ENCODE measurements at places on chromosomes 2 and 18.

- DNase-seq = no peak
These were observed 46.5 kb upstream of the MYCN start for GRCh38 chr2:15893689-15894480.

DNA sequence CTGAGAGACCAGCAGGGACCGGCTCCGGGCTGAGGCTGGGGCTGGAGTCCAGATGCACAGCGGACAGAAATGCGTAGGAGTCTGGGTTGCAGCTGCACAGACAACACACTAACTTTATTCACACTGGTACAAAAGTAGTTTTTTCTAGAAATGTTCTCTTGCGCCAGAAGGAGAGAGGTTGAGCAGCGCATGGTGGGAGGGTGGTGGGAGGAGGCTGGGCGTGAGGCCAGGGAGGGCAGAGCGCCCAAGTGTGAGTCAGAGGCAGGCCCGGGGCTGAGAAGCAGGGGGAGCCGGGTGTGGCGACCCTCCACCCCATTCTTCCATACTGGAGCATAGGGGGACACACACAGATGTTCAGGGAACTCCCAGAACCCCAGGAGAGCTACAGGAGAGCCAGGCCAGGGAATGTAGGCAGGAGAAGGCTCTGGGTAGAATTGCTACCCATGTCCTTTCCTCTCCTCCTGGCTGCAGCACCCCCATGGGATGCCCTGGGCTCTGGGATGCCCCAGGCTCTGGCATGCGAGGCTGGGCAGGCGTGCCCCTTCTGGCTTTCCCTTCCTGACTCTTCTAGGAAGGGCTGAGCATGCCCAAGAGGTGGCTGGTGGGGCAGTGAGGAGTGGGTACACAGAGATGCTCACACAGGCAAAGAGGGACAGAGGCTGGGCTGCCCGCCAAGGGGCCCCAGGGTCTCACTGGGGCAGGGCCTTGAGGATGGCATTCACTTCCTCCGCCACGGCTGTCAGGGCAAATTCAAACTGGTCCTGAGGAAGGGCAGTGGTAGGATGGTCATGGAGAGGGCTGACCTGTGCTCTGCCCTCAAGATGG is 10.6 kb downstream of the DNAJB2 start:
- DNase-seq = no peak

DNA sequence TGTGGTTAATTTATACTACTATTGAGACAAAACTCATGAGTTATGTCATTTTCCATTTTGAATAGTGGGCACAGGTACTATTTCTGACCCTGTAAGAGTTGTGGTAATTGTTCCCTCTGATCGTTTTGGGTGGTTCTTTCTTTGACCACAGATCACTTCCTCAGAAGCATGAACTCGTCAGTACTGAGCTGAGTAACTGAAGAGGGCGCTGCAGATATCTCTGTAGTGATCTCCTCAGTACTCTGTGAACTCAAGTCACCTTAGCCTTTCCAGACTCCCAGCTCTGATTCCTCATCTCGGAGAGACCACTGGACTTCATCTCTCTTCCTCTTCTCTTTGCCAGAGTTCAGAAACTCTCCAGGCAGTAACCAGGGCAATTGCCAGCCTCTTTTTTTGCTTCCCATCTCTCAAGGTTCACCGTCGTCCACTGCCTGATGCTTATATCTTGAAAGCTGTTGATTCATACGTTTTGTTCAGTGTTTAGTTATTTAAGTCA is 9.4 kb upstream of the IL1RL1 start:
- DNase-seq = no peak

DNA sequence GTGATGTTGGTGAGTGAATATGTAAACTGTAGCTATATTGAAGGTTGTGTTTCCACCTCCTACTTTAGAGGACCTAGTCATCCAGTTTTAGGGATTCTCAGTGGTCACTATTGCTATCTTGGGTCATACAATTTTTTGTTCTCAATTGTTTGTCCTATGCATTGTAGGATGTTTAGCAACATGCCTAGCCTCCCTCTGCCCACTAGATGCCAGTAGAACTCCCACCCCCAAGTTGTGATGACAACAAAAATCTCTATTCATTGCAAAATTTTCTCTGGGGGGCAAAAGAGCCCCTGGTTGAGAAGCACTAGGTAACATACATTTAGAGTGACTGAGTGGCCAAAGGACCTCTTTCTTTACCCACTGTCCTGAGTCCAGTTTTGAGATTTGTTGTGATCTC is 87.3 kb downstream of the LRRTM4 start:
- no peak for DNase-seq

- DNase-seq = peak; percentile 37
These were observed 646 bp downstream of the PHLPP1 start for GRCh38 chr18:62715759-62716615.

DNA sequence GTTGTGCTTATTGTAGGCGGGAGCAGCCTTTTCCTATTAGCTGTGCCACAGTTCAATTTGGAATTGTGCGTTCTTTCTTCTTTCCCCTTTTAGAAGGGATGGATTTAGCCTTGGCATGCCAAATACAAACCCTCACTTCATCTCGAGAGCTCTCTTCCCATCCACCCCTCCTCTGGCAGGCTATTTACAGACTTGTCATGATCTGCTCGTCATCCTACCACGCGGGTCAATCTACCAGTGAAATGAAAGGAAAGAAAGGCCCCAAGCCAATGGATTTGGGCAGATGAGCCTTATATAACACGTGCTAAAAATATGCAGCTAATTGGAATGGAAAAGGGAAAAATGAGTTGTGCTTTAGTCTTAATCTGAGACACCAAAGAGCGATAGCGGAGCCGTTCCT is 277.5 kb downstream of the PRKCE start:
- no peak for DNase-seq

- no peak for DNase-seq
These were observed 142.3 kb upstream of the RGPD4 start for GRCh38 chr2:107684421-107684820.

DNA sequence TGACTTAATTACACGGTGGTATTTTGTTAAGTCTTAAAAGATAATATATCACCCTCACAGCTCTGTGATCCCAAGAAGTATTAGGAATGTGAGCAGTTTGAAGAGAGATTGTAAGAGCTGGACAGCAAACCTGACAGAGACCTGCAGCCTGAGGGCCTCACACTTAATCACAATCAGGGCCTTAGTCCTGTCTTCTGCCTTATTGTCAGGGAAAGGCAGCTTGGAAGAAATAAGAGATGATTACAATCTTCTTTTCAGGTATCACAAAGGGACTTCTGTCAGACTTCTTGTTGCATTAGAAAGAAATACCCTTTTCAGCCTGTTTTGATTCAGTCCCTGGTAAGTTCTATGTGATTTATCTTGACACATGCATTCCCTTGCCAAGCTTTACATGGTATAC is 1433.8 kb upstream of the SLC39A10 start:
- DNase-seq = no peak

- no peak for DNase-seq
These were observed 307.3 kb downstream of the GBX2 start for GRCh38 chr2:235860871-235861270.

- no peak for DNase-seq
These were observed 843.6 kb downstream of the TRIB2 start for GRCh38 chr2:13560322-13560721.

- DNase-seq = no peak
These were observed 53.5 kb downstream of the SLC4A1AP start for GRCh38 chr2:27717070-27717795.

DNA sequence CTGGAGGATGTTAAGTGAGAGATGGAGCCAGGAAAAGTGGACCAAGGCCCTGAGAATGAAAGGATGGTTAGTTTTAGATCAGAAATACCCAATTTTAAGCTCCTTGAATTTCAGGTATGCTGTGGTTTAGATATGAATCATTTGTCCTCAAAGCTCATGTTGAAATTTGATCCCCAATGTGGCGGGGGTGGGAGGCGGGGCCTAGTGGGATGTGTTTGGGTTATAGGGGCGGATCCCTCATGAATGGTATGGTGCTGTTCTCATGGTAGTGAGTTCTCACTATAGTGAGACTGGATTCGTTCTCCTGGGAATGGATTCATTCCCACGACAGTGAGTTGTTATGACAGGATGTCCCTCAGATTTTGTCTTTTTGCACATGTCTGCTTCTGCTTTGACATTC is 11.4 kb downstream of the MYO5B start:
- DNase-seq = no peak

DNA sequence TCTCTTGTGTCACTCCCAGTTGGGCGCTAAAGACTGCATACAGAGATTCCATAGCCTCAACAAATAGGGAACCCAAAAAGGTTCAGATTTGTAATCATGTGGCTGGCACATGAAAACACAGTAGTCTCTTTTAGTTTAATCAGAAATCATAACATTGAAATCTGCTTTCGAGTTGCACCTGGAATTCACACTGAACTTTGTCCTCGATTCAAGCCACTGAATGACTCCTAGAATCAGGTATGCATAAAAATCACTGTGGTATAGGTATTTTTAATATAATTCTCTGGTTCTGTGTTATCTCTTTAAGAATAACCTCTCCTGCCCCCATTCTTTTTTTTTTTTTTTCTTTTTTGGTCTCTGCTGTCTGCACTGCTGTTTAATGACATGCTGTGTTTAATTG is 150.2 kb downstream of the KCNH7 start:
- no peak for DNase-seq

- DNase-seq = no peak
These were observed 22.3 kb upstream of the GPC1 start for GRCh38 chr2:240412975-240413812.

DNA sequence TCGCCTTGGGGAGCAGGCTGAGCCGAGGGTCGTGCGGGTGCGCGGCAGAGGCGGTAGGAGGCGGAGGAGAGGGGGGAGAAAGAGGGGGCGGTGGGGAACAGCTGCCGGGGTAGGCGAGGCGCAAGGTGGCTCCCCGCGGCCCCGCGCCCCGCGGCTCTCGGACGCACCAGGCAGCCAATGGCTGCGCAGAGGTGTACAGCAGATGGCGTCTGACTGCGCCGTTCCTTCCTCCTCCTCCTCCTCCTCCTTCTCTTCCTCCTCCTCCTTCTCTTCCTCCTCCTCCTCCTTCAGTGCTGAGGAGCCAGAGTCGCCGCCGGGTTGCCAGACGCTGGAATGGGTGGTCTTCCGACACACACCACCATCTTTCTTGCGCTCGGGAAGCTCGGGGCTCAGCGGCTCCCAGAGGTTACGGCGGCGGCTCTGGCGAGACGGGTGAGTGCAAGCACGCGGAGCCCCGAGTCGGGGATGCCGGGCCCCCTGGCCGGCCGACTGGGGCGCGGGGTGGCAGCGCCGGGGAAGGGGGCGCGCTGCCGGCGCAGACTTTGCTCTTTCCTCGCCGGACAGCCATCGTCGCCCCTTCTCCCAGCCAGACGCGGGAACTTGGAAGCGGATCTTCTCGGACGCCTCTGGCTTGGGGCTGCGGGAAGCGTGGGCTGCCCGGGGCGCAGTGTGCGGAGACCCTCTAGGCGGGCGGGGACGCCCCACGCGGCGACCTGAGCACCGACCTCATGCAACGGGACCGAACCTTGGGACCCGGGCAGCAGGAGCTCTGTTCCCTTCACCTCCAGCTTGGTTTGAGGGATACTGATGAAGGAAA is at the start of gene THSD7B:
TSS of gene THSD7B (plus strand) at position 290 of the 817 bp plus-strand sequence. CDS start 116,634 bp downstream, outside the sequence.
- DNase-seq = no peak

Measured in activated T-helper 9 cell treated with anti-CD3 and anti-CD28 coated beads, Interleukin-2, amount 50 U/mL, for 16 hours (primary cell).